Activated CD8-positive, alpha-beta T cell treated with anti-CD3 and anti-CD28 coated beads for 36 hours (primary cell): ENCODE measurements at places on chromosomes 16 and 17. TPM values are rescaled to one million over a fixed set of nuclear protein-coding genes. Genes with fewer than 3 reads are reported as not detected.

GRCh38 chr17:75261336-75262111 lies at the start of the genes GGA3 and MRPS7:
TSS of gene GGA3 (minus strand) at chr17:75261606. CDS start at chr17:75261587, 19 bp downstream.
TSS of gene MRPS7 (plus strand) at chr17:75261879. CDS start at chr17:75261901, 22 bp downstream.
- DNase-seq: peak; percentile 97

GRCh38 chr17:3534881-3535252 lies 22.7 kb downstream of the TRPV3 start:
- DNase-seq: peak; percentile 43

Gene ALOX12B
- total RNA-seq: 5.2 TPM

DNA sequence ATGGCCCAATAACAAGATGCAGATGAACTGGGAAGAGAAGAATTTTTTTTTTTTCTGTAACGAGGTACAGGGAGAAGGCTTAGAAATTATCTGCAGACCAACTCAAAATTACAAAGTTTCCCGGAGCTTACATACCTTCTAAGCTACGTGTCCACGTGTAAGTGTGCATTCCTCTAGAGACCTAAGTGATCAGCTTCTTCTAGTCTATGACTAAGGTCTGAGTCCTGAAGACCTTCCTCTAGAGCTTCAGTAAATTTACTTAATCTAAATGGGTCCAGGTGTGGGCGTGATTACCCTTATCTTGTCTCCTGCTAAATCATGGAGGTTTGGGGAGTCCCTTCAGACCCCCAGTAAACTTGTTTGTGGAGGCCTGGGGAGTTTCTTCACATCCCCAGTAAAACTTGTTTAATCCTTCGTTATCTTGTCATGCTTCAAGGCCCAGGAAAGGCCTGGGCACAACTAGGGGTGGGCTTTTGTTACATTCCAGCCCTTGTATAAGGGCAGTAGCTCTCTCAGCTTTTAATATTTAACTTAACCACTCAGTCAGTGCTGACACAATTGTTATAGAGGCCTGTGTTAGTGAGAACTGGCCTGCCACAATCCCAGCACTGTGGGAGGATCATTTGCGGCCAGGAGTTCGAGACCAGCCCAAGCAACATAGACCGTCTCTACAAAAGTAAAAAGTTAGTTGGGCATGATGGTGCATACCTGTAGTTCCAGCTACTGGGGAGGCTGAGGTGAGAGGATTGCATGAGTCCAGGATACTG lies 342.3 kb downstream of the SNX29 start:
- DNase-seq: no peak

Gene BTBD17
- not detected for total RNA-seq

Gene DHRS7B
- total RNA-seq: 15.3 TPM

Gene CDK3
- 3.8 TPM for total RNA-seq

Gene FSCN2
- 0.32 TPM for total RNA-seq

- no peak for DNase-seq
These were observed 57.4 kb downstream of the HS3ST3A1 start for GRCh38 chr17:13544292-13544691.

Gene RNPS1
- total RNA-seq: 358 TPM

GRCh38 chr17:74408815-74409214 lies 23.1 kb upstream of the GPRC5C start:
- no peak for DNase-seq

- DNase-seq: no peak
These were observed 2.7 kb downstream of the LYRM1 start for GRCh38 chr16:20903116-20903898.

DNA sequence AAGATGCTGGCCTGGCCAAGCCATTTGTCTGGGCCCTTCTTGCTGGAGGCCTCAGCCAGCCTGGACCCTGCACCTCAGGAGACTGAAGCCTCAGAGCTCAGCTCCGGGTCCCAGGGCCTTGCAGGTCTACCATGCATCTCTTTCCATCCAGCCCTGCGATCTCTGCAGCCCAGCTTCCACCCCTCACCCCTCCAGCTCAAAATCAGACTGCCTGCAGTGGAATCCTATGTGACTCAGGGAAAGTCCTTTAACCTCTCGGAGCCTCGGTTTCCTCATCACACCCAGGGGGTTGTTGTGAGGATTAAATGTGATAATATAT lies 2.9 kb upstream of the B9D1 start:
- DNase-seq: no peak

- DNase-seq: no peak
These were observed 12.1 kb downstream of the NDEL1 start for GRCh38 chr17:8447799-8448198.

- DNase-seq: no peak
These were observed 85.9 kb upstream of the FOXF1 start for GRCh38 chr16:86424398-86424797.

Gene RCVRN
- total RNA-seq: not detected

Gene FBXL19
- 21.1 TPM for total RNA-seq

DNA sequence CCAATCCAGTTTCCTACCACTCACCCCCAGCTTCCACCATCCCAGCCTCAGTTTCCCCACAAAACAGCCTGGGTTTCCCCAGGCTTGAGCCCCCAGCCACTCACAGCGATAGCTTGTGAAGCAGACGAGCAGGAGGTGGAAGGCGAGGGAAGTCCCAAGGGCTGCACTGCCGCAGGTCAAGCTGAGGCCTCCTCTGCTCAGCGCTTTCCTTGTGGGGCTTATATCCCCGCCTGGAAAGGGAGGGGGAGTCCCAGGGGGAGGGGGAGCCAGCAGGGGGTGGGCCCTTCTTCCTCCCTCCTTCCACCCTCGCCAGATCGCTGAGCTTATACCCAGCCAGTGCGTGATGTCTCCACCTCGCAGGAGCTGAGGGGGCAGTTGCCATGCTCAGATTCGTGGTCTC lies at the start of gene PYY:
Gene PYY, minus strand, starts transcription at position 195 of the 400 bp plus-strand sequence. CDS start 457 bp downstream, outside the sequence.
- no peak for DNase-seq
